ENCODE measurements at places on chromosomes 4 and X.

DNA sequence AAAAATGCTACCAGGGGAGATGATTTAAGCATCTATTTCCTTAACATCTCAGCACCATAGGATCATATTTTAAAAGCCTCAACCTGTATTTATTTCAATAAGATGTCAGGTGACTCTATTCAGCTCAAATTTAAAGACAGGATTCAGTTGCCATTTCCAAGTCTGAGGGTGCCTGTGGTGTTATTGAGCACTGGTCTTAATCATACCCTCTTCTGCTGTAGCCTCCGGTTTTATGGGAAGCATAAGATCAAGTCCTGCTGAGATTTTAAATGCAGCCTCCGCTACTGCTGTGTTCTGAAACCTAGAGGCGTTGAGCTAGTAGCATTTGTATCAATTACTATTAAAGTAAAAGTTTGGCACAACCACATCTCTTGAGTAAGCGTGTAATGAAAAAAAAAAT lies 185.7 kb upstream of the NWD2 start:
- DNase-seq, result no peak

DNA sequence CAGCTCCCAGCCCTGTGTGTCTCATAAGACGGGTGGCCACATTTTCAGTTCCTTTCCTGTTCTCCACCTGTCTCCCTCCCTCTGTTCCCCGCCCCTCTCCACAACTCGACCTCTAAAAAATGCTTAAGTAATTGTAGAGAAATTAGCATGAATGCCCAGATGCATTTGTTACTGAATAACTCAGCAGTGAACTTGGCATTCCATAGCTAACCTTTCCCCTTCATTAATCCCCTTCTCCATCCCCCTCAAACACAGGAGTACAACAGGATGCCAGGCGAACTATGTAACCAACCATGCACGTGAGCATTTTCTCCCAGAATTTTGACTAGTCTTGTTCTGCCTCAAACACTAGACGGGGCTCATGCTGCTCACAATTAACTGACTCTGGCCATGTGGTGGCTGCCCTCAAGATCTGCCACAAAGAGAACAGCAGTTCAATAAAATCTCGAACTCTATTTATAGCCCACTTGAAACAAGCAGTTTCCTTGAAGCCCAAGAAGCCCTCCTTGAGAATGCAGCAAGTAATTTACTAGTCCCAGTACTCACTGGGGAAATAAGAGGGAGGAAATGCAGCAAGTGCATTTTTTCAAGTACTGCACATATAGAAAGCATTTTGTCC lies 351.2 kb downstream of the ARHGAP24 start:
- DNase-seq, result peak; percentile 95

DNA sequence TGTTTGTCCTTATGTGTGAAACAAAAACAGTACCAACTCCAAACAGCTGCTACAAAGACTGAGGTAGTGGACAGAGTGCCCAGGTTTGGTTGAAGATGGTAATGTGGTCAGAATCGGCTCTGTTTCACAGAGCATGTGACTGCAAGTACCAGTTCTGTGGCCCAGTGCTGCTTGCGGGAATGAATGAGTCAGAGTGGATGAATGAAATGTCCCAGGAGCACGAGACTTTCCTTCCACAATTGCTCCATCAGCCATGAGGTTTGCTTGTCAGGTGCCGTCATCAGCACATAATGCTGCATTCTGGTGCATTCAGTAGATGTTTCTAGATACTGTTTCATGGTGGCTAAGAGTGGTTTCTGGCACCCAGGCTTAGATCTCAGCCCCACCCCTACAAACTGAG lies 84.2 kb downstream of the GPR143 start:
- no peak for DNase-seq

GRCh38 chr4:108152980-108153379 lies 15.8 kb downstream of the LEF1 start:
- no peak for DNase-seq

DNA sequence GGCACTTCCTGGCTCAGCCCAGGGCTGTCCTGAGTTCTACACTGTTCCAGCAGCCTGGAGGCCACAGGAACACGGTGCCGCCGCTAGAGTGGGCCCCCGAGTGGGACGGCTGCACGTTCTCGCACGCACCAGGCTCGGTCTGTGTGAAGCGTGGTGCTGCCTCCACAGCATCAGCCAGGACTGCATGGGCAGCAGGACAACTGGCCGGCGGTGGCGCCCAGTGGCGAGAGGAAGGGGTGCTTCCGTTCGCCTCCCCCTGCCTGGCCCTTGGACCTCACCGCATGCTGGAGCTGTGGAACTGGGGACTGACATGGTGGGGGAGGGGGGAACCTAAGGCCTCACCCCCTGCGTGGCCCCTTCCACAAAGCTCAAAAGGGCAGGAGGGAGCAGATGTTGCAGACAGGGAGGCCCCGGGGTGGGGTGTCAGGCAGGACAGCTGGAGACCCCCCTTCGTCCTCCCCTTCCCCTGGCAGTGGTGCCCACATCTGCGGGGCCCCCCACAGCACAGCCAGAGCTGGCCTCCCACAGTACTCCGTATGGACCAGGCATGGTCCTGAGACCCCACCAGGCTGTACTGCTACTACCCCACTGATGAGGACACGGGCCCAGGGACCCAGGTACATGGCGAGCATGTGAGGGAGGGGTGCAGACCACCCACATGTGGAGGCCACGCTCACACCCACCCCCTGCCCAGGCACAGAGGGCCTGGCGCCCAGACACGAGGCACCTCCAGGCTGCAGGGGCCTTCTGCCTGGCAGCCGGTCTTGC lies 58.5 kb downstream of the ACOX3 start:
- no peak for DNase-seq

- no peak for DNase-seq
Measured at GRCh38 chr4:48258845-48259397, 10.7 kb downstream of the TEC start.

DNA sequence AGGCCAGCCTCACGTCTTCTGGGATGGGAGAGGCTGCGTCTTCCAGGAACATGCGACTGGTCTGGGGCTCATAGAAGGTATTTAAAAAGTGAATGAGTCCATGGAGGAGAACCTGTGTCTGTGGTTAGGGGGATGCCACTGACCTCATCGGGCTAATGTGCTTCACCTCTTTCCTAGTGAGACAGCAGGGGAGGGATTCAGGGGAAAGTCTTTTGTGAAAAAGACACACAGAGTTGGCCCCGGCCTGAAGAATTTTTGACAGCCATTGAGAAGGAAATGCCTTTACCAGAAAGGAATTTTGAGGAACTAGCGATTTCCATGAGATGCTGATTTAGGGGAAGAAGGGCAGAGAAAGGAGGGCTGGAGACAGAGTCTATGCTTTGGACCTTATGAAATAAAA lies 11.0 kb upstream of the C4orf50 start:
- no peak for DNase-seq

- DNase-seq, result no peak
Measured at GRCh38 chr4:153729895-153730294, 29.9 kb downstream of the RNF175 start.

DNA sequence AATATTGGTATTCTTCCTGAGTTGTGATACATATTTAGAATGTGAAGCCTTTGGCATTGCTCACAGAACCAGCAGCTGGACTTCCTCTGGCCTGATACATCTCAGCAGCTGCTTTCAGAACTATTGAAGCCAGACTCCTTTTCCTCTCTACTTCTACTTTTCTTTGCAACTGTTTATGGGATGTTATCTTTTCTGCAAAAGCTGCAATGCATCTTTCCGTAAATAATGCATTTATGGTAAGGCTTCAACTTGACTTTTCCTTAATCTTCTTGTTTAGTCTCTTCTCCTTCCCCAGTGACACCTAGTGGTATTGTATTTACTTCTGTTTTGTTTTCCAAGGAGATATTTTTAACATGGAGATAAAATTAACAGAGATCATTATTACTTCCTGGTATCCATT lies 1548.7 kb downstream of the PCDH7 start:
- DNase-seq, result peak; percentile 22

DNA sequence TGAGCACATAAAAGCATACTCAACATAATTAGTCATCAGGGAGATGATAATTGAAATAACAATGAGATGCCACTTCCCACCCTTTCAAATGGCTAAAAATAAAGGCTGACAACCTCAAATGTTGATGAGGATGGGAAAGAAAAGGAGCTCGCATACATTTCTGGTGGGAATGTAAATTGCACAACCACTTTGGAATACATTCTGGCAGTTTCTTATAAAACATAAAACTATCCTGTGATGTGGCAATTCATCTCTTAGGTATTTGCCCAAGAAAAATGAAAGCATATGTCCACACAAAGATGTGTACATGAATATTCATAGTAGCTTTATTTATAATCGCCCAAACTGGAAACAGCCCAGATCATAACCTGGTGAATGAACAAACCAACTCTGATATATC lies 687 bp upstream of the ZNF275 start:
- DNase-seq, result no peak

DNA sequence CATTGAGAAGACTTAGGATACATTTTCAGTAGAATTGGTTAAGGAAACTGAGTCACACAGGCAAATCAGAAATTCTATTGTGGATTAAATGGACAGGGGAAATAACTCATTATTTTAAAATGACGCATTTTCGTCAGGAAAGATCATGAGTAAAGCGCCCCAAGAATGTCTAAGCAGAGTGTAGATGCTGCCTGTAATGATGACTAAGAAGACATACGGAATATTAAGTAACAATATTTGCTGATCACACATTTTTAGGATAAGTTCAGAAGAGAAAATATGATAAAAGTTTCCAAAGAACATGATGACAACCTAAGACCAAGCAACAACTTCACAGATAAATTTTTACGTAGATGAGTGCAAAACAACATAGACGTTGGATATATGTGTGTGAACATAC lies 596.3 kb upstream of the TENM3 start:
- DNase-seq, result no peak

GRCh38 chr4:164648151-164648848 lies 105.6 kb upstream of the SMIM31 start:
- DNase-seq, result no peak

GRCh38 chr4:2419814-2420213 lies 1.1 kb downstream of the CFAP99 start:
- no peak for DNase-seq

GRCh38 chrX:80747832-80748231 lies 61.8 kb downstream of the BRWD3 start:
- no peak for DNase-seq

DNA sequence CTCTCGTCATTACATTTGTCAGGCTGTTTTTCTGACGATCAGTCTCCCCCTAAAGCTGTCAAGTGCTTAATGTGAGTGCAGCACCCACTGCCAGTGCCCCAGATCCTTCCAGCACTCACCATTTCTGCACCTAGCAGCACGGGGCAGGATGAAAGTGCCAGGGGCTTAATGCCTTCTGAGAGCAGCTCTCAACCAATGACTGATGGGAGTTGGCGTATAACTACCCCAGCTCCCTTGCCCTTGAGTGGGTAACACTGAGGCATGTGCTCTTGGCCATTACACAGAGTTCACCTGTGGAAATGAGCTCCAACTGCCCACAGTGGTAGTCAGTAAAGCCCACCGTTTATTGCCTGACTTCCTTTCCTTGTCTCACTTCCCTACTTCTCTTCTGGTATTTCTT lies 226.2 kb upstream of the BCOR start:
- no peak for DNase-seq

GRCh38 chr4:76283900-76284299 lies 22.6 kb upstream of the STBD1 start:
- no peak for DNase-seq

DNA sequence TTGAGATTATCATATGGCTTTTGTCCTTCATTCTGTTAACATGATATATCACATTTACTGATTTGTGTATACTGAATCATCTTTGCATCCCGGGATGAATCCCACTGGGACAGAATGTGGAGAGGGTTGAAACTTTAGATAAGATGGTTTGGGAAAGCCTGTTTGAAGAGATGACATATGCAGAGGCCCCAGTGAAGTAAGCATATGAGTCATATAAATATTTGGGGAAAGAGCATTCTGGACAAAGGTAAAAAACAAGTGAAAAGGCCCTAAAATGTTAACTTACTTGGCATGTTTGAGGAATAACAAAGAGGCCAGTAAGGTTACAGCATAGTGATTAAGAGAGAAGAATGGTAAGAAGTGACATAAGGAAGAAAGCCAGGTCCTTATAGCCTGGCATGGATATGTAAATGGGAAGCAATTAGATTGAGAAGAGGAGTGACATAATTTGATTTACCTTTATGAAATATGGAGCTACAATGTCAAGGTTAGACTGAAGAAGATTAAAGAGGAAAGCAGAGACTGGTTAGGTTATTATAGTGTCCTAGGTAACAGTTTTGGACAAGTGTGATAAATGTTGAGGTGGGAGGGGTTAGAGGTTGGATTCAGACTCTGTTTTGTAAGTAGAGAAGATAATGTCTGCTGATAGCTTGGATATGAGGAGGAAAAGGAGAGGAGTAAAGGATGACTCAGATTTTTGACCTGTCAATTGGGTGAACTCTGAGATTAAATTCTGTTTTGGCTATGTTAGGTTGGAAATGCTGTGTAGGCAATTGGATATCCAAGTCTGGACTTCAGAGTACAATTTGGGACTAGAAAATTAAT lies 54.6 kb upstream of the DRP2 start:
- DNase-seq, result no peak

- DNase-seq, result no peak
Measured at GRCh38 chr4:97774347-97774989, 368.8 kb downstream of the STPG2 start.

DNA sequence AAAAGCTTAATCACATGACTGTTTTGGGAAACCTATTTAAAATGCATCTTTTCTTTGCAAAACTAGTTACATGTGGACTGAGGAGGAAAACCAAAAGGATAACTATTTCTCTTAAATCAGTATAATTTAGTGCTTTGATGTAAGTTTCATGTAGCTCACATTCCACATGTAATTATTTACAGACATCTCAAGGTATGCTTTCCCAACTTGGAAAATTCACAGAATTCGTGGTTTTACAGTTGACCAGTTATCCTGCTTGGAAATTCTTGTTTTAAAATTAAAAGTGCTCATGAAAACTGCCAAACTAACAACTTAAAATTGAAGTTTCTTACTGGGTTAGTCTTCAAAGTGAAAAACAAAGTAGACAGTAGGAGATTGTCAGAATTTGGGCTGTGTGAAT lies 52.4 kb downstream of the EDNRA start:
- DNase-seq, result no peak

GRCh38 chr4:57068237-57068981 lies 41.8 kb downstream of the IGFBP7 start:
- no peak for DNase-seq
